Left lung (tissue), 14 donors: ENCODE measurements at places on chromosomes 5 and 9. TPM values are rescaled to one million over a fixed set of nuclear protein-coding genes. Genes with fewer than 3 reads are reported as not detected.
A peak's percentile ranks its signal among the peaks of the same experiment; 100 is the strongest.

ADCY2 gene
- 0.47 TPM for total RNA-seq

DNA sequence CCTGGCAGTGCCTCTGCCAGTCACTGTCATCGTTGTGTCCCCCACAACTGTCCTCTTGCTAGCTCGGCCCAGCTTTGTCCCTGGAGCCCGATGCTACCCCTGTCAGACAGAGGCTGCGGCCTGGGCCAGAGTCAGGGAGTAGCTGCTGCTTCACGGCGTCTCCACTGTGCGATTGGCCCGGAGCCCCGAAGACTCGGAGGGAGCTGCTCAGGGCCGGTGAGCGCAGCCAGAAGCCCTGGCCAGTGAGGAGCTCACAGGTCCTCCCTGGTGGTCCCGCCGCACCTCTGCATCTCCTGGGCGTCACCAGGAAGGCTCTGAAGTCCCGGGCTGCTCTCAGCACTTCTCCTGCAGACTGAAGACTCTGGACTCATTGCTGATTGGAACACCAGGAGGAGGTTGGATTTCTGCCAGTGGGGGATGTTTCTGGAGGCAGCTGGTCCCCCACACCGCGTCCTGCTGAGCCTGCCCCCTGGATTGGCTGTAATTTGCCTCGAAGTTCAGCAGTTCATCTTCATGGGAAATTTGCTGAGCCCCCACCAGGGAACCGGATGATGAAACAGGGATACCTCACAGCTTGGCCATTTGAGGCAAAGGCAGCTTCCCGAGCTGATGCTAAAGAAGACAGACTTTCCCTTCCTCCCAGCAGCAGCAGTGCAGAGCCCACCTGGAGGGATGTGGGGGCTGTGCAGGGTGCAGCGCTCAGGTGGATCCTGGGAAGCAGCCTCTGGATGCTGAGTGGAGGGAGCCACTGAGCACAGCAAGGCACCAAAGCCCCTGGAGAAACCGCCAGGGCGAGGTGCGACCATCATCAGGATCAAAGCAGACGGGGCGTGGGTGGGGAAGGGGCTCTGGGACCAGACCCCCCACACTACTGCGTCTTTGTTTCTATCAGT, 45.6 kb downstream of the USP20 start:
- no peak for DNase-seq
- no peaks in the 10 kb centered on the region for H3K36me3 ChIP-seq
- H3K4me3 ChIP-seq: no peak overlapping the region

- peaks cover 10% of the 10 kb centered on the region for H3K4me1 ChIP-seq
- no peaks in the 10 kb centered on the region for H3K36me3 ChIP-seq
- H3K27ac ChIP-seq: no peak overlapping the region
- peak; percentile 43 for DNase-seq
- H3K4me3 ChIP-seq: no peak overlapping the region
These were observed 5.9 kb upstream of the FOXD1 start for GRCh38 chr5:73454379-73455036.

PNPLA7 gene
- 6.3 TPM for total RNA-seq

DNA sequence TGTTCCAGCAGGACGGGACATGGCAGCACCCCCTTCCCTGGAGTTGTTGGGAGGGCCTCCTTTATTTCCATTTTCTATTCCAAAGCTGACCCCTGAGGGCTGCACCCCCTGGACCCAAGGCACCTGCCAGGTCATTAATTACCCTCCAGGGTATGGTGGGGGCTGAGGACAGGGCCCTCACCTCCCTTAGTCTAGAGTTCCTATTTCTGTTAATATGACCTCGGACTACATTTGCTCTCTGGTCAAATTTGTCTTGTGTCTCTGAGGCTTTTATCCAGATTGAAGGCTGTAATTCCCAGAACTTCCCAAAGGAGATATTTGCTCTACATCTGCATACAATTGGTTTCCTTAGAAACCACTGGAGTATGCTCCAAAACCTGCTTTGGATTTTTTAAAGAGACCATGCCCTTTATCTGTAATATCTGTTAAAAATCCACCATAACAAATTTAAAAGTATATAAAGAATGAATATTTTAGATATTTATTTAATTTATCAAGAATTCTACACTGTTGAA, 16.8 kb downstream of the PHF2 start:
- H3K4me1 ChIP-seq: peaks cover 53% of the 10 kb centered on the region
- no peaks in the 10 kb centered on the region for H3K36me3 ChIP-seq
- no peak for DNase-seq
- H3K4me3 ChIP-seq: no peak overlapping the region
- H3K27ac ChIP-seq: no peak overlapping the region
- H3K27me3 ChIP-seq: no peaks in the 10 kb centered on the region

DNA sequence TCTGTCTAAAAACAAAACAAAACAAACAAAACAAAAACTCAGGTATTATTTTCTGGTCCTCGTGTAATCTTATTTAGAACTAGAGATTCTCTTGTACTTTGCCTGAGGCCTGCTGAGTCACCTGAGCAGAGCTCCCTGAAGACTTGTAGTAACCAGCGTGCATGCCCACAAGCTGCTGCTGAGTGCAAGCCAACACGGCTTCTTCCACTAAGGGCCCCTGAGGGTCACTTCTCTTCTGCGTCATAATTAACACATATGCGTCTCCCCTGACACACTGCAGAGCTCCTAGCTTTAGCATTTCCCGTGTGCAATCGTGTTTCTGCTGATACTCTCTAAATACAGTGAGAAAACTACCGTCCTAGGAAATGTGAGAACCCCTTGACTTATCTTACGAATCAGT, 10.9 kb upstream of the NDFIP1 start:
- no peaks in the 10 kb centered on the region for H3K27me3 ChIP-seq
- H3K36me3 ChIP-seq: no peaks in the 10 kb centered on the region
- H3K27ac ChIP-seq: no peak overlapping the region
- no peak for DNase-seq
- H3K4me1 ChIP-seq: peaks cover 8% of the 10 kb centered on the region

IL33 gene
- 48.4 TPM for total RNA-seq

DNA sequence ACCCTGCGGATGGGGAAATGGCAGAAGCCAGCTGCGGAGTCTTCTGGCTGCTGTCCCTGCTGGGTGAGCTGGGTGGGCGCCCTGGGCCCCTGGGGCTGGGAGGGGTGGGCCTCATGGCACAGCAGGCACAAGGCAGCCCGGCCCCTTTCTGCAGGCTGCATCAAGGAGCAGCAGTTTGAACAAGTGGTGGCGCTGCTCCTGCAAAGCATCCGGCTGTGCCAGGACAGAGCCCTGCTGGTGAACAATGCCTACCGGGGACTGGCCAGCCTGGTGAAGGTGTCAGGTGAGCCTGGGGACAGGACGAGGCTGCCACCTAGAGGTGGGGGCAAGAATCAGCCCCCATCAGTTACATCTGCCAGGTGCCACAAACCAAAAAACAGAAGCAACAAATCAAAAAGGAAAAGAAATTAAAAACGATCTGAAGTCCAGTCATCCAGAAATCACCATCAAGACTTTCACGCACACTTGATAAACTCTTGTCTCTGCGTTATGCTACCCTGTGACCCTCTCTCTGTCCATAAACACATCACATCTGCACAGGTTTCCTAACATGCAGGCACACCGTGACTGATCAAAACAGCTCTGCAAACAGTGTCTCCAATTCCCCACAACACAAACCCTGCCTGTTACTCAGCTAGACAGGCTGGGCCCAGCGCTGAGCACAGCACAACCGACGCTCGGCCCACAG, 13.9 kb downstream of the REXO4 start:
- H3K27ac ChIP-seq: no peak overlapping the region
- no peak overlapping the region for H3K4me3 ChIP-seq
- H3K36me3 ChIP-seq: no peaks in the 10 kb centered on the region
- peak; percentile 54 for DNase-seq
- H3K27me3 ChIP-seq: no peaks in the 10 kb centered on the region

GRCh38 chr5:52787600-52788504, at the start of the genes ITGA1 and PELO:
Gene ITGA1 (plus strand): TSS chr5:52787916. CDS start chr5:52788354, 438 bp downstream.
Gene PELO (plus strand): TSS chr5:52787916. CDS start chr5:52800395, 12,479 bp downstream.
- DNase-seq: peak; percentile 91
- peak within 1 kb of the TSS; percentile 60 for H3K4me3 ChIP-seq
- H3K4me1 ChIP-seq: peaks cover 41% of the 10 kb centered on the region

IFNK gene
- not detected for total RNA-seq

GRCh38 chr9:131739959-131740648, at the start of gene RAPGEF1:
Gene RAPGEF1 (minus strand): TSS chr9:131740076. CDS start chr9:131739830, 246 bp downstream.
- peak; percentile 78 for DNase-seq
- H3K4me1 ChIP-seq: peaks cover 50% of the 10 kb centered on the region
- H3K36me3 ChIP-seq: no peaks in the 10 kb centered on the region

GRCh38 chr5:149773291-149774095, 43.4 kb downstream of the PPARGC1B start:
- no peaks in the 10 kb centered on the region for H3K4me1 ChIP-seq
- no peaks in the 10 kb centered on the region for H3K27me3 ChIP-seq
- DNase-seq: no peak
- no peaks in the 10 kb centered on the region for H3K36me3 ChIP-seq

DNA sequence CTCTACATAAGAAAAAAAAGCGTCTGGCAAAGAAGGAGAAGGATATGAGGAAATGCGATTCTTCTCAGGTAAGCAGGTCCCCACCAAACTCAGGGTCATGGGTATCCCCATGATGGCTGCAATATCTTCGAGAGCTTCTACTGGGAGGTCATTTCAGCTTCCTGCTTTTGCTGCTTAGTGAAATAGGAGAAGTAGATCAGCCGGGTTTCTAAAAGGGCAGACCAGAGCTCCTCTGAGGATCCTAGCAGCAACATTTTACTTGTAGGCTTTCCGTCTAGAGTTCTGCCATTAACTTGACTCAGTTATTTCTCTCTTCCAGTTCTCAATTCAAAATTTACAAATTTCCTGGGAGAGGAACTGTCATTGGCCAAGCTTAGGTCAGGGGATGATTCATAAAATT, 134.7 kb downstream of the DPYSL3 start:
- H3K27ac ChIP-seq: no peak overlapping the region
- no peaks in the 10 kb centered on the region for H3K27me3 ChIP-seq
- H3K36me3 ChIP-seq: no peaks in the 10 kb centered on the region
- no peaks in the 10 kb centered on the region for H3K4me1 ChIP-seq
- DNase-seq: no peak

MYMK gene
- total RNA-seq: not detected

- no peaks in the 10 kb centered on the region for H3K36me3 ChIP-seq
- DNase-seq: no peak
- H3K27ac ChIP-seq: no peak overlapping the region
- no peaks in the 10 kb centered on the region for H3K4me1 ChIP-seq
These were observed 125.1 kb upstream of the SH3GL2 start for GRCh38 chr9:17453751-17454150.
